T-helper 17 cell (primary cell): ENCODE measurements at places on chromosomes 11 and 22. TPM values are rescaled to one million over a fixed set of nuclear protein-coding genes. Genes with fewer than 3 reads are reported as not detected.

DBX1 gene
- not detected for total RNA-seq

- no peak for DNase-seq
Observed at GRCh38 chr22:25754527-25755202, 12.7 kb downstream of the MYO18B start.

PLA2G3 gene
- total RNA-seq: not detected

- no peak for DNase-seq
Observed at GRCh38 chr22:31081963-31082605, 966 bp downstream of the SMTN start.

- DNase-seq: no peak
Observed at GRCh38 chr11:70319396-70320076, 49.0 kb downstream of the PPFIA1 start.

DNA sequence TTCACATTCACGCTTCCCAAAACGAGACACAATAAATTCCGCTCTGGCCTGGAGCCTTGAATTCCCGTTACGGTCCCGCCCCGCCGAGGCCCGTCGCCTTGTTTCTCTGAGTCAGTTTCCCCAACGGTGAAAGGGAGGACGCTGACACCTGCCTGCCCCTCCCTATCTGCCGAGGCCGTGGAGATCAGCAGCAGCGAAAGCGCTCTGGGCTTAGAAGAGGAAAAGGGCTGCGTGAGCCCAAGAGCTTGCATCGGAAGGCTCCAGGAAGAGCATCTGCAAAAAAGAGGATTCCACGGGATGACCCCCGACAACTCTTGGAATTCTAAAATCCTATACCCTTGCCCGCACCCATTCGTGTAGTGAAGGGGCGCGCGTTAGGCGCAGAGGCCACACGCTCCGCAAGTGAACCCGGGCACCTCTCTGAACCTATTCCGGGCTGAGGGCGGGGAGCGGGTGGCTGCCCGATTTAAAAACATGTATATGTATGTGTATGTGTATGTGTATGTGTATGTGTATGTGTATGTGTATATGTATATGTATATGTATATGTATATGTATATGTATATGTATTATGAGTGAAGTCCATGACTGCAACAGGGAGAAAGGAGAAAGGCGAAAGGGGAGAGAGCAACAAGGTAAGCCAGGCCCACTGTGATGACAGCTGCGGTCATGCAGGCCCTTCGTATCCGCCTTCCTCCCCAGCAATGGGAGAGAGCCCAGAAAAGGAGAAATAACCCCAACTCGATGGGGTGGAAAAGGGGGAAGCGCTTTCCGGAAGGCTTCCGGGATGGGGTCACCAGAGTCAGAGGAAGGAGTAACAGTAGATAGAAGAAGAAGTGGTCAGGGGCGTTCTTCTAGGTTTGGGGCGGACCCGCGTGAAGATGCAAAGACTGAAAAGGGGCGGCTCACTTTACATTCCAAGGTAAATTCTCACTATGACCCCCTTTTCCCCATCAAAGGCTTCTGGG, 948 bp upstream of the MRTFA start:
- DNase-seq: no peak
